D721Med (cell line): ENCODE measurements at places on chromosomes 5 and 9.

DNA sequence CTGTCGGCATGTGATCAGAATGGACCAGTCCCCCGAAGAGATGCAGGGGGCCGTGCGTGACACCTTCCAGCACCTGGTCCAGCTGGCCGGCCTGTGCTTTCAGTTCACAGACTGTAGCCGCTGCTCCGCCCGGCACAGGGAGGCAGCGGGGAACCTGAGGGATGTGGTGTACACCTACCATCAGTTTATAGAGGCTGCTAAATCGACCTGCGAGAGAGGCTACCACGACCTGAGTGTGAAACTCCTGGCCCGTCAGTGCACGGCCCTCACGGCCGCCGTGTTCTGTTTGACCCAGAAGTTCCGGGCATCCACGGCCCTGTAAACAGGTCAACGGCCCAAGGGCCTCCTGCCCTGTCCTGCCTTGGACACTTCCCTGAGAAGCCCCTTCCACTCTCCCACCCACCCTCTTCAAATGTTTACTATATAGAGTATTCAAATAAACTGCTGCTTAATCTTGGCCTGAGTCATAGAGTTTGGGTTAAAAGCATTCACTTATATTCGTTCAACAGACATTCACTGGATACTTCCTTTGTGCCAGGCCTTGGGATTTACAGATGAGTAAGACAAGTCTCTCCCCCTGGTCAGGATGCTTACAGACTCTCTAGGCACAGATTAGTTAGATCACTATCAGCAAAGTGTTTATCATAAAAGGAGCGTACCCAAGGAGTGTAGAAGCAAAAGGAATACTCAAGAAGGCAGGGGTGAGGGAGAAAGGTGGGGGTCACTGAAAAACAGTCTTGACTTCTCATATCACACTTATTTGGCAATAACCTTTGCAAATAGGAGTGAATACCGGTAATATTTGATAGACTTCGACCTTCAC lies 6.9 kb upstream of the TRMT10B start:
- no peak for DNase-seq

GRCh38 chr5:75324791-75325190 lies 12.2 kb upstream of the HMGCR start:
- no peak for DNase-seq

DNA sequence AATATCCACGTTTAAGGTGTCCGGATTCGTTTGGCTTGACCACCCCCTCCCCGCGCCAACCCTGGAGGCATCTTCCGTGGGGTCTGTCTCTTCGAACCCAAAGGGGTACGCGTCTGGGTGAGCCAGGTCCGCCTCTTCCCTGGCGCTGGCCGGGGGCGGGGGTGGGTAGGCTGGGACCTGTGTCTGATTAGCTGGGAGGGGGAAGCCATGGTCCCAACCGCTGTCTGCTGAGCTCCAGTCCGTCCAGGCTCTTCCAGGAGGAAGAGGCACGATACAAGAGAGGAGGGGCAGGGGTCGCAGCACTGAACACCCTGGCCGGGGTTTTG lies at the start of gene LVRN:
Gene LVRN, plus strand, starts transcription at position 237 of the 326 bp plus-strand sequence. CDS start 143 bp downstream, outside the sequence.
- no peak for DNase-seq

- peak; percentile 77 for DNase-seq
These were observed 36.2 kb downstream of the VAV2 start for GRCh38 chr9:133955821-133956411.

- DNase-seq = no peak
These were observed 19.0 kb downstream of the SNX24 start for GRCh38 chr5:122864400-122864799.

- peak; percentile 48 for DNase-seq
These were observed 166.4 kb downstream of the TLE1 start for GRCh38 chr9:81522716-81523551.

GRCh38 chr5:167425161-167425560 lies 866.3 kb upstream of the WWC1 start:
- no peak for DNase-seq

- no peak for DNase-seq
These were observed 232.8 kb upstream of the PTGER4 start for GRCh38 chr5:40446910-40447309.

GRCh38 chr5:74953937-74954720 lies 87.9 kb upstream of the FAM169A start:
- no peak for DNase-seq

DNA sequence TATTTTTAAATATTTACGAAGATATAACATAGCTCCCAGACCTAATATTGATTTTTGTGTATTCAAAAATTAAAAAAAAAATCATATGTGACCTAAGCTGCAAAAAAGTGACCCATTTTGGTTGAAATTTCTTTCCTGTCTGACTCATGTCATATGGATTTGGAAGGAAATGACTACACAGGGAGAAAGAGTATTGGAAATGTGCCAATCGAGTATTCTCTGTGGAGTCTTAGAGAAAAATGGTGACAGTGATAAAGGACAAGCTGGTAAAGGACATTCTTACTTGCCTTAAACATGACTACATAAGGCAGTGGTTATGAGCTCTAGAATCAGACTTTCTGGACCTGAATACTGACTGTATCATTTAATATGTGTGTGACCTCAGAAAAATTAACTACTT lies 262.9 kb upstream of the PTPRD start:
- DNase-seq = no peak
